ENCODE measurements at places on chromosomes 11 and 22. TPM values are rescaled to one million over a fixed set of nuclear protein-coding genes. Genes with fewer than 3 reads are reported as not detected.

- no peak overlapping the region for H3K4me3 ChIP-seq
- H3K4me1 ChIP-seq, result no peaks in the 10 kb centered on the region
- no peak overlapping the region for H3K27ac ChIP-seq
- H3K27me3 ChIP-seq, result no peaks in the 10 kb centered on the region
These were observed 715.9 kb upstream of the API5 start for GRCh38 chr11:42595876-42596275.

- no peak for DNase-seq
- peaks cover 67% of the 10 kb centered on the region for H3K36me3 ChIP-seq
- H3K27me3 ChIP-seq, result no peaks in the 10 kb centered on the region
- H3K4me1 ChIP-seq, result no peaks in the 10 kb centered on the region
These were observed 96.1 kb upstream of the BID start for GRCh38 chr22:17870407-17870806.

- no peak overlapping the region for H3K27ac ChIP-seq
- H3K27me3 ChIP-seq, result no peaks in the 10 kb centered on the region
- no peak for DNase-seq
- H3K4me3 ChIP-seq, result no peak overlapping the region
These were observed 22.0 kb upstream of the ZC3H12C start for GRCh38 chr11:110071197-110071596.

Gene C1QTNF5
- total RNA-seq, result 47.4 TPM

- DNase-seq, result peak; percentile 79
- peak overlapping the region; percentile 54 for H3K27ac ChIP-seq
- H3K4me3 ChIP-seq, result no peak overlapping the region
- H3K27me3 ChIP-seq, result no peaks in the 10 kb centered on the region
- no peaks in the 10 kb centered on the region for H3K36me3 ChIP-seq
These were observed 106.8 kb downstream of the RBFOX2 start for GRCh38 chr22:35921777-35922176.

DNA sequence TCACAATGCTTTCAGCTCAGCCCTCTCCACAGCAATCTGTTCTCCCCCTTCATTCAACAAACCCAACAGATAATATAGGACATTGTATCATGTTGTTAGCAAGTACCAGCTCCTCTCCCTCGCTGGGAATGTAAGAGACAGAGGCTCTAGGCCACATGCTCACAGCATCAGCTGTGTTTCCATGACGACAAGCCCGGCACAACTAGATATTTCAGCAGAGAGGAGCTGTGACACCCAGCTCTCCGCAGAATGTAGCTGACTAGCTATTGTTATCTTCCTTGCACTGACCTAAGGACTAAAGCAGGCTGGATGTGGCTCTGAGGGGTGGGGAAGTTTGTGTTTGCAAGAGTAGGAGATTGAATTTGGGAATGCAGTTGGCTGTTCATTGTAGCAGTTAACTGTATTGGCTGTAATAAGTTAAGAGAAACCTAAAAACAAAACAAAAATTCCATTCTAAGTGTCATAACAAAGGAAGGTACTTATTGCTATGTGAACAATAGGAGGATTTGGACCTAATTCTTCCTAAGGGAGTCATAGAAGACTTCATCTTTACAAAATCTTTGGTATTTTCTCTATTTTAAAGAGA lies 28.0 kb upstream of the RRAS2 start:
- H3K27me3 ChIP-seq, result no peaks in the 10 kb centered on the region
- no peaks in the 10 kb centered on the region for H3K36me3 ChIP-seq
- no peak overlapping the region for H3K27ac ChIP-seq
- H3K4me1 ChIP-seq, result peaks cover 10% of the 10 kb centered on the region

- no peak overlapping the region for H3K27ac ChIP-seq
- no peaks in the 10 kb centered on the region for H3K36me3 ChIP-seq
- DNase-seq, result no peak
- H3K27me3 ChIP-seq, result no peaks in the 10 kb centered on the region
- H3K4me1 ChIP-seq, result peaks cover under 1% of the 10 kb centered on the region
- H3K4me3 ChIP-seq, result no peak overlapping the region
These were observed 6.4 kb upstream of the KCNJ11 start for GRCh38 chr11:17394743-17395390.

DNA sequence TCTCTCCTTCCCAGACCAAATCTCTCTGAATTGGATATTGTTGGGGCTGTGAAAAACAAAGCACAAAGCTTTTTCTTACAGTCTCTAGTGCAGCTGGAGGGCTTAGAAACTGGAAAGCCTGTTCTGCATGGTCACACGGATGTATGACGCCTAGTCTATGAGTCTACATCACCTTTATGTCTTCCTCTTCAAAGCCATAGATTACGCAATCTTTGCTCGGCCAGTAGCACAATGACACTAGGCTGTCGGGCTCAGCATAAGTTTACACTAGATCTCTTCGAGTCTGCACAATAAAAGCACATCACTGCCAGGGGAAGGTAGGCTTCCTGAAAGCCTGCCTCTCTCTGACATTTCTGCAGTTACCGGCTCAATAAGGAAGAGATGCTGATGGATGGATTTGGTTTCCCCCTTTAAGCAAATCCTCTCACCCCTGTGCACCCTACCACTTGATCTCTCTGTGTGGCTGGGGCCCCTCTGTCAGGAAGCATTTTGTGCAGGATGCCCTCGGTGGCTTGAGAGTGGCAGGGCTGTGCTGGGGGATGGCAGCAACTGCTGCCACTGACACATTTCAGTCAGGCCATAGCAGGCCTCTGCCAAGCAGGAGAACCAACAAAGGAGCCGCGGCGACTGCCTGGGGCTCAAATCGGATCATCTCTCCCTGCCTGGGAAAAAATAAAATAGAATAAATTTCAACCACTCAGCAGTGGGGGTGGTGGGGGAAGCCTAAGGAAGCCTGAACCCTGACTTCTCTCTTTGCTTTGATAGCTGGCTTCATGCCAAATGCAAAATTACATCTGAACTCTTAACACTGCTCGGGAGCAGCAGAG lies 1272.8 kb downstream of the LRRC4C start:
- no peaks in the 10 kb centered on the region for H3K4me1 ChIP-seq
- no peaks in the 10 kb centered on the region for H3K36me3 ChIP-seq
- no peaks in the 10 kb centered on the region for H3K27me3 ChIP-seq
- no peak for DNase-seq
- no peak overlapping the region for H3K4me3 ChIP-seq

- no peak overlapping the region for H3K27ac ChIP-seq
- no peaks in the 10 kb centered on the region for H3K27me3 ChIP-seq
- DNase-seq, result no peak
- no peak overlapping the region for H3K4me3 ChIP-seq
These were observed 3.4 kb upstream of the NDUFC2 start for GRCh38 chr11:78083021-78083420.

DNA sequence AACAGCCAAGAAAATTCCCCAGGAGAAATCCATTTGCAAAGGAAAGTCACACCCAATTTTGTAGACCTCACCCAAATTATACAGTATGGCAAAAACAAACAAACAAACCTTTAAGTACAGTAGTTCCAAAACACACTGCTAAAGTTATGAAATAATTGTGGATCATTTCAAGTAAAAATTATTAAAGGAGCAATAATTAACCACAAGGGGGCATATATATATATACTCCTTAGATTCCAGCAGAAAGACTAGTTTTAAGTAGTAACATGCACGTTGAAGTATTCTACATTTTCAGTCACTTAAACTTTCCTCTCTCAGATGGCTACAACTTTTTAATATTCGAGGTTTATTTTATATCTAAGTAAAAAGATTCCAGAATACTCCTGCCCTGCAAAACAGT lies 26.8 kb downstream of the RNF141 start:
- H3K36me3 ChIP-seq, result peaks cover 7% of the 10 kb centered on the region
- peaks cover 7% of the 10 kb centered on the region for H3K4me1 ChIP-seq
- no peak overlapping the region for H3K4me3 ChIP-seq
- no peaks in the 10 kb centered on the region for H3K27me3 ChIP-seq

Gene GATD1
- 13.3 TPM for total RNA-seq

Gene OR52E8
- not detected for total RNA-seq

Gene MMP10
- not detected for total RNA-seq

GRCh38 chr11:33067294-33067693 lies 27.9 kb downstream of the TCP11L1 start:
- H3K4me1 ChIP-seq, result peaks cover 19% of the 10 kb centered on the region
- H3K4me3 ChIP-seq, result no peak overlapping the region
- peaks cover 73% of the 10 kb centered on the region for H3K36me3 ChIP-seq
- DNase-seq, result no peak
